Upper lobe of left lung (tissue), 6 donors: ENCODE measurements at places on chromosomes 3 and 15.

GRCh38 chr15:39127925-39128617 is 452.8 kb upstream of the THBS1 start:
- DNase-seq = no peak

DNA sequence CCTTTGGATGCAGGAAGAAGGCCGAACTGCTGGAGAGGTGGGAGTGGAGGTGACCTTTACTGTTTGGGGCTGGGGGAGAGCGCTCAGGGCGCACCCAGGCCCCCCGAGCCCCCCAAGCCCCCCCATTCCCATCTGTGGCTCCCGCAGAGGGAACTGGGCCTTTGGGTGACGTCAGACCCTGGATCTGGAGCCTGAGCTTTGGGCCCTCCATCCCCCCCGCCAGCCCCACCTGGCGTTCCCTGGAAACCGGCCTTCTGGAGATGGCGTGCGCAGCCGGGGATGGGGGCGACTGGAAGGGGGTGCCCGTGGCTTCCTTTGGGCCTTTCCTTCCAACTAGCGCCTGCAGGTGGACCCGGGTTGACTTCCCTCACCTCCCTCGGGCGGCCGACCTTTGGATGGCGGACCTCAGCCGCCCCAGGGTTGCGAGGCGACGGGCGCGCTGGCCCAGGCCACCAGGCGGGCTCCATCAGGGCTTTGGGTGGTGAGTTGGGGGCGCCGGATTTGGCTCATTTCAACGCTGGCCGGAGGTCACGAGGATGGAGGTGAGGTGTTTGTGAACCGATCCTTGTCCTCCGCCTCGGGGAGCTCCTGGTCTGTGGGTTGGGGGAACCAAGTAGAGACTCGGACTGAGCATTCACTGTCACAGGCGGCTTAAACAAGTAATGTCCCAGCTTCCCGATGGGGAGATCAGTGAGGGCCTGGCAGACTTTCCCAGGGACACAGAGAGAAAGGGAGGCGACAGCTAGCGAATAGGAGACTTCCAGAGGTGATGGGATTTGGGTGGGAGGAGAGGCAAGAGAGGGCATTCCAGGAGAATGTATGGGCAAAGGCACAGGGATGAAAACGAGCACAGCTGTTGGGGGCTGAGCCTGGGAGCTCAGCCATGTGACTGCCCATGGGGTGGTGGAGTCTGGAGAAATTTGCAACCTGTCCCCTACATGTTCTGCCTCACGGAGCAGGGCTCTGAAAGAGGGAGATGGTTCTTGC is 709 bp downstream of the SCAMP5 start:
- no peak for DNase-seq

GRCh38 chr3:128016502-128016901 is 35.7 kb upstream of the SEC61A1 start:
- no peak for DNase-seq

- no peak for DNase-seq
Measured at GRCh38 chr15:47756872-47757271, 39.6 kb downstream of the SEMA6D start.
